Stimulated activated CD4-positive, alpha-beta T cell treated with anti-CD3 and anti-CD28 coated beads, Interleukin-15, amount 100 ng/mL, for 1 hour (primary cell): ENCODE measurements at places on chromosomes 5 and 9.

- DNase-seq: no peak
Observed at GRCh38 chr9:111833941-111834340, 39.2 kb upstream of the SHOC1 start.

GRCh38 chr5:136605638-136606037 is 240.3 kb upstream of the TRPC7 start:
- DNase-seq: no peak

DNA sequence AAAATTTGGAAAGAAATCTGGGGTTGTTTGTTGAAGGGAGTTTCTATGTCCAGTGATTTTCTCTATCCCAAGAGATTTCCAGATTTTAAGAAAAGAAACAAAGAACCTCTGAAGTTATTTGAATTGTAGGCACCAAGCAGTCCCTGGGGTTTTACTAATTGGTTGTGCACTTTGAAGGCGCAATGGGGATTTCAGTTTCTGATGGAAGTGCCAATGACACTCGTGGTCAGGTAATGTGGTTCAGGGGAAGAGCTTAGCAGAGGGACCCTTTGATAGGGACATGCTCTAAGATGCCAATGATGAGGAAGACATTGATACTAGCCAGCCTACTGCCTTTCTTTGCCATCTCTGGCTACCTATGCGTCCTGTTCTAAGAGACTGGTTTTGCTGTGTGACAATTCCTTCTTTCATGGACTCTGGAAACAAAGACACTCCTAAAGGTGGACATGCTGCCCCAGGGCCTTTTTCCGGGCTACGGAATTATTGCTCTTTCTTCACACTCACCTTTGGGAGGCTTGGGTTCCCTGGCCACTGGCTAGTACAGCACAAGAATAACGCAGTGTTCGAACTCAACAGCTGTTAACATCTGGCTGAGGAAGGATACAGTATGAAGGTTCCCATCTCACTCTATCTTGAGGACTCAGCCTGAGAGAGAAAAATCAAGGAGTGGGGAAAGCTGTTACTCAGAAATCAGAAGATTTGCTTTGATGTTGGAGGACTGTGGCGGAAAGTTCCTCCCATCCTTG is 6.9 kb upstream of the TRAF1 start:
- DNase-seq: no peak

GRCh38 chr5:36724467-36725332 is 118.3 kb downstream of the SLC1A3 start:
- no peak for DNase-seq

- no peak for DNase-seq
Observed at GRCh38 chr9:112487799-112488340, 1.2 kb downstream of the KIAA1958 start.

- DNase-seq: no peak
Observed at GRCh38 chr5:11504065-11504885, 400.0 kb downstream of the CTNND2 start.

GRCh38 chr5:14220642-14221041 is 77.5 kb downstream of the TRIO start:
- DNase-seq: no peak

GRCh38 chr5:178068293-178068692 is 45.0 kb upstream of the N4BP3 start:
- DNase-seq: no peak

- no peak for DNase-seq
Observed at GRCh38 chr5:122089096-122090013, 11.3 kb upstream of the LOX start.

GRCh38 chr5:14216372-14216771 is 73.2 kb downstream of the TRIO start:
- DNase-seq: no peak

DNA sequence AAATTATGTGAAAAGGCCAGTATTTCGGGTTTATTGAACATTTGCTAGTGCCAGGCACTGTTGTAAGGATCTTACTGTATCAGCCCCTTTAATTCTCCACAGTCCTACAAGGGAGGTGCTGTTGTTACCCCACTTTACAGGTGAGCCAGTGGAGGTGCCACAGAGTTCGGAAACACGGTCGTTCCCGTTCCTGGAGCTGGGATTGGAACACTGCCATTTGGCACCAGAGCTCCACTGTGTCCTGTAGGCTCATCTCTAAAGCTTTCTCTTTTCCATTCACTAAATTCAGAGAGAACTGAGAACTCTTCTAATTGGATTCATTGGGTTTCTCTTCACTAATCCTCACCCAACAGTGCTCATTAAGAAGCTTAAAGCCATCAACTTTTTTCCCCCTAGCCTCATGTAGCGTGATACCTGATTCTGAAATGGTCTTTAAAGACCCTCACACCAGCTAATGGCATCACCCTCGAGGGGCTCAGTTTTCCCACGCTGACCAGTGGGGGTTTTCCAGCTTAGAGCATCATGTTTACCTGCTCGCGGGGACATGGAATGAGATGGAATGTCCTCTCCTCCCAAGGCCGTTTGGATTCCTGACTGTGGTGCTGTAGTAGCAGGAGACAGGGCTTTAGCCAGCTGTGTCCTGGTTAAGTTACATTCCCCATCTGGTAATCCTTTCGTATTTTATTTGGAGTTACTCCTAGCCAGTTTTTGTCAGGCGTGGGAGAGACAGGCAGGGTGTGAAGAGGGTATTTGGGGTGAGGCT is 5.8 kb downstream of the ERGIC1 start:
- DNase-seq: no peak

DNA sequence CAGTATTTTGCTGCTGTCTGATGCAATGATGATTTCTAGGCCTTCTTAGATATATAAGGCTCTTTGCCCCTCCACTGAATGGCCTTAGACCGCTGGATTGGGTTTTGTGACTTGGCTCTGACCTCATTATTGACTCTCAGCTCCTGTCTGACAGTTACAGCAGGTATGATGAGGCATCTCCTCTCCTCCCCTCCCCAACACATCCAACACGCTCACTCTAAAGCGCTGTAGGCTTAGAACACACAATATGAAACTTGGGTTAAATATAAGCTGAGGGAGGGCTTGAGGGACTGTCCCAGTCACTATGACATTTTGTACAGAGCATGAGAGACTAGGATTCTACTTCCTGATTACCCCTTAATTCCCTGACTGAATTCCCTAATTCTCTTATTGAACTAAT is 18.8 kb upstream of the CER1 start:
- no peak for DNase-seq

GRCh38 chr9:20570756-20571155 is 51.5 kb downstream of the MLLT3 start:
- no peak for DNase-seq

DNA sequence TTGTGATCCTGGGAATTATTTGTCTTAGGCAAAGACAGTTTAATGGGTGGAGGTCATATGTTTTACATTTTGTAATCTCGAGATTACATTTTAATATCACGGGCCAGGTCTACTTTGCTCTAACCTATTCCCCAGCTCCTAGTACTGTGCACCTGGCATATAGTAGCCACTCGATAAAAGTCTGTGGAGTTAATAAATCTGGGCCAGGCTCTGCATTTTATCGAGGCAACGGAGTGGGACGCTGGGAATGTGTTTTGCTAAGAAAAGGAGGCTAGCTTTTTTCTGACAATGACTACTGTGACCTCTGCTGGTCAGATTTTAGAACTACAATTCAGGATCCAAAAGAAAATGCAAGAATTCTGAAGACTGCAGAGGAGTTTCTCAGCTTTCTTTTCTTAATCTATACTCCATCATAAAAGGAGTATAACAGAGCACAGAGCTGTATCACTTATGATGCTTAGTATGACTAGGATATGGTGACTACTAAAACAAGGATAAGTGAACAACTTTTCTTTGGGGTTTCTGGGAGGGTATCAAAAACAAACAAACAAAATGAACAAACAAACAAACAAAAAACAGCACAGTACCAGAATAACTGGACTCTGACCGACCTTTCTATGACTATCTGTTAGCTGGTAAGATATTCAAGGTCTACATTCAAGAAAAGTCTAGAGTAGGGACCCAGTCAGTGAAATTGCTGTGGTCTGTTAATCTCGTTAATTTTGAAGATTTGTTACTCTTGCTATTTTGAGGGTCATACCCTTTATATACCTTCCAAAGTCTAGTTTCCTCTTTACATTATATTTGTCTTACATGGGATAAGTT is 46.1 kb upstream of the CER1 start:
- DNase-seq: no peak

DNA sequence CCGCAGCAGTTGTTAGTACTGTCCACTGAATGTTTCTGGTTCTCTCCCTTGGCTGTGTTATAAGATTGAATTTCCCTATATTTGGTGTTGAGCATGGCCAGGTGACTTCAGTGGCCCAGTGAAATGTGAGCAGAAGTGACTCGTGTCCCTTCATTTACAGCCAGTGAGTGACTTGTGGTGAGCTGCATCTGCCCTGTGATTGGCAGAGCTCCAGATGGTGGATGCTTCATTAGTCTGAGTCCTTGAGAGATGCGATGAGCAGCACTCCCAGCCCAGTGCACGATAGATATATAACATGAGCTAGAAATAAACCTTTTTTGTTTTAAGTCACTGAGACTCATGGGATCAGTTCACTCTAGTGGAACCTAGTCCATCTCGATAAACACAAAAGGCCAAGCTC is 19.3 kb downstream of the PCSK5 start:
- DNase-seq: no peak

- DNase-seq: no peak
Observed at GRCh38 chr9:106934442-106935238, 71.7 kb downstream of the ZNF462 start.

DNA sequence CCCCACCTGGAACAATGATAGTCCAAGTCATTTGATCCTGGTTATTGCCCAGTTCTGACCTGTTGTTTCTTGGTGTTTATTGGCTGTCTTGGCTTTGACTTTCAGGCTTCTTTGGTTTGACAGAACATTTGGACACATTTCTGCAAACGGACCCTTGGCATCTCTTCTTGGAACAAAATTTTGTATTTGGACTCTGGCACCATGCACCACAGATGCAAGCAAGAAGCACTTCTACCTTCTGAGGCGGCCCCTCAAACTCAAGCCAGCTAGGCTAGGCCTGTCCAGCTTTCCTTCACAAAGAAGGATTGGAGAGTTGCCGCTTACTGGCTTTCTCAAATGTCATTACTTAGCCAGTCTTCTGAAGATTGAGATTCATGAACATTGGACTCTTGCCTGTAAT is 23.1 kb upstream of the FGF10 start:
- no peak for DNase-seq

GRCh38 chr5:14756478-14756877 is 92.0 kb downstream of the OTULIN start:
- no peak for DNase-seq

GRCh38 chr9:105046907-105047741 is 119.2 kb upstream of the ABCA1 start:
- DNase-seq: no peak

GRCh38 chr9:134010310-134011173 is 14.7 kb upstream of the BRD3OS start:
- no peak for DNase-seq

DNA sequence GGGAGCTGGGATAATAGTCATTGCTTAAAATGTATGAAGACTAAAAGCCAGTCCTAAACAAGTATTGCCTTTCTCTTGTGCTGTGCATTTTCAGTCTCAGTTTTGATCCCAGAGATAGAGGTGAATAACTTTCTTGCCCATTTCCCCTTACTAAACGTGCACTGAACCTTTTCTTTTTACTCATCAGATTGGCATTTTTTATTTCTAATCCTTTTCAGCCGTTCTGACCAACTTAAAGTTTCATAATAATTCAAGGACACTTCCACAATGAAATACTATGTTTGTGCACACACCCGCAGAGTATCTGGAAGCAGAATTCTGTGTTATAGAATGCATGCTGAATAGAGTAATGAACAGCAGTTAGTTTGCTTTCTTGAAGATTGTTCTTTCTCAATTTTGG is 343.6 kb downstream of the LRRC70 start:
- no peak for DNase-seq

GRCh38 chr5:5650242-5650641 is 227.8 kb downstream of the ICE1 start:
- DNase-seq: no peak

- DNase-seq: no peak
Observed at GRCh38 chr9:73143711-73144328, 7.8 kb upstream of the ANXA1 start.

- DNase-seq: no peak
Observed at GRCh38 chr9:108444400-108445358, 411.1 kb downstream of the ACTL7B start.

DNA sequence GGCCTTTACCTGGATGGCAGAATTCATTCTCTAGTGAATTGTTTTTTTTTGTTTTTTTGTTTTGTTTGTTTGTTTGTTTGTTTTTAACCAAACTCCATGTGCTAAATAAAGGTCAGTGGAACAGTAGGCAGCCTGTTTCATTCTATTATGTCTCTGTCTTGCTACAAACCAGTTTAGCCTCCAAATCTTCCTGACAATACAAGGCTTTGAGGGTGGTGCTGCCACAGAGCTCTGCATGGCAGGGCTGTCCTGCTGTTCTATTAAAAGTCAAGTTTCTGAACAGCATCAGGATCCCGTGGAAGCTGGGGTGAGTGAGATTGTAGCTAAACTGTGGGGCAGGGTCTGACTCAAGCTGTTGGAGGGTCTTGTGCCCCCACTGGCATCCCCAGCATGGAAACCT is 144.1 kb upstream of the MAST4 start:
- DNase-seq: no peak

- no peak for DNase-seq
Observed at GRCh38 chr5:132850066-132850465, 16.2 kb downstream of the GDF9 start.

- DNase-seq: no peak
Observed at GRCh38 chr5:151605559-151605958, 14.4 kb upstream of the FAT2 start.

DNA sequence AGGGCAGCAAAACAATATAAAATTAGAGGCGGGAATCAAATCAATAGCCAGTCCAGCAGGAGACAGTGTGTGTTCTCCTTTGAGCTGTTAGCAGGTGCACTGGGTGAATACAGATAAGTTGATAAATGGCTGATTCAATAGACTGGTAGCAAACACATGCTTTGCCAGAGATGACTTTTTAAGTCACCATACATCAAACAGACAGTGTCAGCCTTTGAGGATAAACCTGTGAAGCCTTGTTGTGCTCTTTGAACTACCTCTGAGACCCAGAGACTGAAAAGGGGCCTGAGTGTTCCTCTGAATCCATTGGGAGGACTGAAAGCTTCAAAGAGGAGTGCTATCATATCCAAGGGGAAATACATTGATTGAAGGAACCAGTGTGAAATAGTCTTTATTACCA is 301.9 kb downstream of the RASEF start:
- no peak for DNase-seq

GRCh38 chr5:135437796-135438560 is 9.2 kb downstream of the DCANP1 start:
- no peak for DNase-seq

DNA sequence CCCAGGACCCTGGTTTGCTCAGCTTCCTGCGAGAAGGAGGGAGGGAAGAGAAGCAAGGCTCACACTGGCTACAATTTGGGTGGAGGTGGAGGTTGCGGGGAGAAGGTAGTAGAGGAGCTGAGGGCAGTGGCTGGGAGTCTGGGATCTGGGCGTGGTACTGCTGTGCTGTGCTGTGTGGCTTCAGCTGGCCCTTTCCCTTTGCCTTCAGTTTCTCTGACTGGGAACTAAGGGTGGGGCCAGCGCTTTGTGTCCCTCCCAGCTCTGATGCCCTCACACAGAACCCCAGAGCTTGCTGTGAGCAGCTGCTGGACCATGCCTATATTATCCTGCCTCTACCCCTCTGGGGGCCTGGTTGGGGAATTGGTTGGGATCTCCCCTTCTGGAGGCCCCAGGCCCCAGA is 60.9 kb downstream of the RGS3 start:
- DNase-seq: no peak

- no peak for DNase-seq
Observed at GRCh38 chr9:1005043-1005667, 28.7 kb downstream of the DMRT3 start.

- no peak for DNase-seq
Observed at GRCh38 chr9:100595391-100596199, 17.7 kb downstream of the CAVIN4 start.
